ENCODE measurements at places on chromosomes 5 and 9. TPM values are rescaled to one million over a fixed set of nuclear protein-coding genes. Genes with fewer than 3 reads are reported as not detected.

Gene SPINK13
- total RNA-seq, result not detected

- H3K27ac ChIP-seq, result no peak overlapping the region
- no peaks in the 10 kb centered on the region for H3K4me1 ChIP-seq
- no peak for DNase-seq
- H3K4me3 ChIP-seq, result no peak overlapping the region
- peaks cover 35% of the 10 kb centered on the region for H3K27me3 ChIP-seq
Measured at GRCh38 chr5:38562444-38563210, 6.2 kb upstream of the LIFR start.

Gene SLC6A18
- total RNA-seq, result not detected

DNA sequence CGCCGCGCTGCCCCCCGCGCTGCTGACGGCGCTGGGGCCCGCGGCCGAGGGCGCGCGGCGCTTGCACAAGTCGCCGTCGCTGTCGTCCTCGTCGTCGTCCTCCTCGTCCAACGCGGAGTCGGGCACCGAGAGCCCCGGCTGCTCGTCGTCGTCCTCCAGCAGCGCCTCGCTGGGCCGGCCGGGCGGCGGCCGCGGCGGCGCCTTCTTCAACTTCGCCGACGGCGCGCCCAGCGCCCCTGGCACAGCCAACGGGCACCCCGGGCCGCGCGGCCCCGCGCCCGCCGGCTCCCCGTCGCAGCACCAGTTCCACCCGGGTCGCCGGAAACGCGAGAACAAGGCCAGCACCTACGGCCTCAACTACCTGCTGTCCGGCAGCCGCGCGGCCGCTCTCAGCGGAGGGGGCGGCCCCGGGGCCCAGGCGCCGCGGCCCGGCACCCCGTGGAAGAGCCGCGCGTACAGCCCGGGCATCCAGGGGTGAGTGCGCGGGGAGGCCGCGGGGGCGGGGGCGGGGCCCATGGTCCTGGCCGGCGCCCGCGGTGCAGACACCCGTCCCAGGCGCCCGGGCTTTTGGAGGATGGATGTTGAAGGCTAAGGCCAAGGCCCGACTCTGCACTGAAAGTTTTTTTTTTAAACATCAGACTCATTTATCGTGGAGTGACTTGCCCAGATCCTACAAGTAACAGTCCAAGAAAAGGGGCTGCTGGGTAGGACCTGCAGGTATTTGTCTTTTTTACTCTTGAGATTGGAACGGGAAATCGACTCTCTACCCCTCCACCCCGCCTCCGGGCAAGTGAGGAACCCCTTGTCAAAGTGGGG, 1.2 kb downstream of the TENT4A start:
- DNase-seq, result peak; percentile 78
- H3K27me3 ChIP-seq, result no peaks in the 10 kb centered on the region
- H3K27ac ChIP-seq, result peak overlapping the region; percentile 83
- peaks cover 50% of the 10 kb centered on the region for H3K4me1 ChIP-seq

DNA sequence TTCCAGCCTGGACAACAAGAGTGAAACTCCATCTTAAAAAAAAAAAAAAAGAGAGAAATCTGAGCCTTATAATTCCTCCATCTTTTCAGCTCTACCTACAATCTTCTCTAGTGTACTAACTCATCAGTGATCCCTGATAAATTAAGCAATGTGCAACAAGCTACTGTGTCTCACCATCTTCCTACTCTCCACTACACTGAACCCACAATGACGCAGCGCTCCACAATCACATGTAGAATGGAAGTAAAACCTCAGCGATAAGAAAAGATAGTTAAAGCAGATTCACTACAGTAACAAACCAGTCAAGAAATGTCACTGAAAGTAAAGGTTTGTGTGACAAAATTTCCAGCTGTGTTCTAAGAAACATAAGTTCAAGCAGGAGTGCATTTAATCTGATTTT, 13.5 kb downstream of the ABCA1 start:
- peaks cover 15% of the 10 kb centered on the region for H3K27me3 ChIP-seq
- no peaks in the 10 kb centered on the region for H3K36me3 ChIP-seq
- no peaks in the 10 kb centered on the region for H3K4me1 ChIP-seq
- H3K4me3 ChIP-seq, result no peak overlapping the region

DNA sequence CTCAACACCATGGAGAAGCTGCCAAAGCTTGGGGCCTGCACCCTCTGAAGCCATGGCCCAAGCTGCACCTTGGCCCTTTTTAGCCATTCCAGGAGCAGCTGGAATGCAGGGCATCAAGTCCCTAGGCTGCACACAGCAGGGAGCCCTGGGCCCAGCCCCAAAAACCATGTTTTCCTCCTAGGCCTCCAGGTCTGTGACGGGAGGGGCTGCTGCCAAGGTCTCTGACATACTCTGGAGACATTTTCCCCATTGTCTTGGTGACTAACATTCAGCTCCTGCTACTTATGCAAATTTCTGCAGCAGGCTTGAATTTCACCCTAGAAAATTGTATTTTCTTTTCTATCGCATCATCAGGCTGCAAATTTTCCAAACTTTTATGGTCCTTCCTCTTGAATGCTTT, 64.6 kb downstream of the ELOVL7 start:
- H3K27me3 ChIP-seq, result no peaks in the 10 kb centered on the region
- no peaks in the 10 kb centered on the region for H3K36me3 ChIP-seq
- H3K27ac ChIP-seq, result no peak overlapping the region
- H3K4me1 ChIP-seq, result no peaks in the 10 kb centered on the region

DNA sequence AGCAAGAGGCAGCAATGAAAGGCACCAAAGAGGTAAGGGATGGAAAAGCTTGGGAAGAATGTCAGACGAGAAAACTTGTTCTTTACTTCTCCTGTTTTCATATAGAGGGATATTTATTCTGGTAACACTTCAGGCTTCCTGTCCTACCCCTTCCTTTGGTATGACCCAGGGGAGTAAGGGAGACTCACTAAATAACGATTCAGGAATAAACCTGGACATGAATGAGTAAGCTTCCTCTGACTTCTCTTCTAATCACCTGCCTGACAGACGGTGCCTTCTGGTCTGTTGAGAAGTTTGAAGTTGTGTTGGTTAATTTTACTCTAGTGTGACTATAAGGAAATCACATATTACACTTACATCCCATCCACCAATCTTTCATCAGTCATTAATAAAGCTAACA, 461.2 kb downstream of the CDH12 start:
- H3K36me3 ChIP-seq, result no peaks in the 10 kb centered on the region
- no peaks in the 10 kb centered on the region for H3K27me3 ChIP-seq
- H3K4me1 ChIP-seq, result no peaks in the 10 kb centered on the region
- DNase-seq, result no peak

DNA sequence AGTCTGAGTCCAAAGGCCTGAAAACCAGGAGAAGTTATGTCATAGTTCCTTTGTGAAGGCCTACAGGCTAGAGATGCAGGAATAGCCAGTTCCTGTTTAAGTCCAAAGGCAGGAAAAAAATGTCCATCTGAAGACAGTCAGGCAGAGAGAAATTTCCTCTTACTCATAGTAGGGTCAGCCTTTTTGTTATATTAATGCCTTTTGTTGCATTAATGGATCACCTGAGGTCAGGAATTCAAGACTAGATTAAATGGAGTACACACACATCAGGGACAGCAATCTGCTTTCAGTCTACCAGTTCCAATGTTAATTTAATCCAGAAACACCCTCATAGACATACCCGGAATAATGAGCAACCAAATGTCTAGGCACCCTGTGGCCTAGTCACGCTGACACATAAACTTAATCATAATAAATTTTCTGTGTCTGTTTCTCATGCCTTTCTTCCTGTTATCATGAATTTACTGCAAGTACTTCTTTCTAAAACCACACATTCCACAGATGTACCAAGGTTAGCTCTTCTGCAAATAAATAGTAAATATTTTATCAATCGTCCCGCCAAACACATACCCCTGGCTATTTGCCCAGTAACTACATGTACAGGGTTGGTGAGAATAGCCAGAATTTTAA, 703.9 kb downstream of the EFNA5 start:
- no peak overlapping the region for H3K27ac ChIP-seq
- no peaks in the 10 kb centered on the region for H3K4me1 ChIP-seq
- DNase-seq, result no peak

DNA sequence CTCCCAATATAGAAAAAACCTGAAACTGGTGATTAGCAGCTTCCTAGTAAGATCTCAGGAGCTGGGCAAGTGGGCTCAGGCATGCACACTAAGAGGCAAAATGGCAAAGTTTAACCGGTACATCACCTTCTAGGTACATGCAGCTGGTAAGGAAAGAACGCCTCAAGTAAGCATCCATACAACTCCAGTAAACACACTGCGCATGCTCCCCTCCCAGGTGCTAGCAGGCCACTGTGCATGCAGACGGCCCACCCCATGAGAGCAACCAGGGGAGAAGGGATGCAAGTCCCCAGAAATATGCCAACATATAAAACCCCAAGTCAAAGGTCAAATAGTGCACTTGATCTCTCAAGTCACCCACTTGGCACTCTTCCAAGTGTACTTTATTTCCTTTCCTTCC, 228.6 kb upstream of the KIF2A start:
- no peaks in the 10 kb centered on the region for H3K27me3 ChIP-seq
- no peak overlapping the region for H3K4me3 ChIP-seq
- H3K36me3 ChIP-seq, result no peaks in the 10 kb centered on the region
- no peak overlapping the region for H3K27ac ChIP-seq
- no peaks in the 10 kb centered on the region for H3K4me1 ChIP-seq

Gene ABCA1
- total RNA-seq, result 0.56 TPM

- no peaks in the 10 kb centered on the region for H3K36me3 ChIP-seq
- H3K4me3 ChIP-seq, result no peak overlapping the region
- H3K27ac ChIP-seq, result no peak overlapping the region
- H3K4me1 ChIP-seq, result no peaks in the 10 kb centered on the region
- DNase-seq, result no peak
Measured at GRCh38 chr5:128493657-128494329, 44.3 kb downstream of the FBN2 start.

DNA sequence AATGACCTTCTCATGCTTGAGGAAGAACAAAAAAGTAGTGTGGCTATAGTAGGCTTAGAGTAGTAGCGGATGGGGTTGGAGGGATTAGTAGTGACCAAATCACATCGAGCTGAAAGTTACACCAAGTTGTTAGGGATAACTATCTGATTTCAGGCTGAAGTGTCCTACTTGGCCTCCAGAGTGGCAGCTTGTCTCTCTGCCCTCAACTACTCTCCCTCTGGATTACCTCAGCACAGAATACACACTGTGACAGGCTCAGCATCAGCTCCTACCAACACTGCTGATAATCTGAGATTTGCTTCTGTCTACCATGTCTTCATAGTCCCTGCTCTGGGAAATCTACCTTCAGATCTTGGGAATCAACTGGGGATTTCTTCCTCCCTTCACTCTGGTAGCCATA, 714.6 kb upstream of the GRAMD2B start:
- H3K27ac ChIP-seq, result no peak overlapping the region
- no peaks in the 10 kb centered on the region for H3K4me1 ChIP-seq
- no peaks in the 10 kb centered on the region for H3K27me3 ChIP-seq
- H3K4me3 ChIP-seq, result no peak overlapping the region
- no peaks in the 10 kb centered on the region for H3K36me3 ChIP-seq
- no peak for DNase-seq

DNA sequence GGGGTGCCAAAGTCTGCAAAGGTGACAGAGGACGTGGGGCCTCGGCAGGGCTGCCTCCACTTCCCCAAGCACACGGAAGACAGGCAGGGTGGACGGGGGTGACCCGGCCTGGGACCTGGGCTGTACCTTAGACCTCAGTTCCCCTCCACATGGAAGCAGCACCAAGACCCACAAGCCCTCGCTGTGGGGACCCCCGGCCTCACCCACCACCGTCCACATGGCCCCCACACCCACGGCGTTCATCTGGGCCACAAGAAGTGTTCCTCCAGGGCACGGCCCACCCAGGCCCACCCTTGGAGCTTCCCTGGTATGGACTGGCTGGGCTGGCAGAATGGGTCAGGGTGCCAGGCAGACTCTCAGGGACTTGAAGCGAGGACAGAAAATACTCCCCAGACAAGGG, 45.8 kb upstream of the NKD2 start:
- peaks cover 12% of the 10 kb centered on the region for H3K27me3 ChIP-seq
- H3K4me3 ChIP-seq, result no peak overlapping the region
- no peaks in the 10 kb centered on the region for H3K36me3 ChIP-seq
- H3K27ac ChIP-seq, result no peak overlapping the region

- no peaks in the 10 kb centered on the region for H3K27me3 ChIP-seq
- no peak for DNase-seq
- H3K27ac ChIP-seq, result no peak overlapping the region
- no peak overlapping the region for H3K4me3 ChIP-seq
- no peaks in the 10 kb centered on the region for H3K4me1 ChIP-seq
Measured at GRCh38 chr9:119216651-119217331, 152.4 kb downstream of the BRINP1 start.

GRCh38 chr5:141437221-141437620, 6.9 kb downstream of the PCDHGA12 start:
- peaks cover 9% of the 10 kb centered on the region for H3K27me3 ChIP-seq
- no peaks in the 10 kb centered on the region for H3K4me1 ChIP-seq
- H3K36me3 ChIP-seq, result no peaks in the 10 kb centered on the region
- H3K4me3 ChIP-seq, result no peak overlapping the region
- DNase-seq, result no peak

DNA sequence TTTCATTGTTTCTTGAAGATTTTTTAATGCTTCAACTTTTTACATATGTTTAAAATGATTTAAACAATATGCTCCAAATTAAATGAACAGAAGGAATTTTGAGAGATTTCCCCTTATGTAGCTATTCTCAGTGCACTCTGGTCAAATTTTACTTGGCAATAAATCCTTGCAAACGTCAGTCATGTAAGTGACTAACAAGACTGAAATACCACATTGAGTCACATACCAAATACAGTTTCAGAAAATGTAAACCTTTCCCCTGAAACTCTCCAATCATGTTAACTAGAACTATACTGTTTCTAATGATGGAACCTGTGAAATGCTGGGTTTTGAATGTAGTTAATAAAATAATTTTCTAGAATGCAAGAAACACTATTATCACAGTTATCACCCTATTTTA, 29.6 kb downstream of the SAR1B start:
- H3K27ac ChIP-seq, result peak overlapping the region; percentile 39
- H3K4me1 ChIP-seq, result peaks cover 38% of the 10 kb centered on the region
- peaks cover 42% of the 10 kb centered on the region for H3K36me3 ChIP-seq
- peak overlapping the region; percentile 19 for H3K4me3 ChIP-seq
- no peaks in the 10 kb centered on the region for H3K27me3 ChIP-seq
- no peak for DNase-seq

DNA sequence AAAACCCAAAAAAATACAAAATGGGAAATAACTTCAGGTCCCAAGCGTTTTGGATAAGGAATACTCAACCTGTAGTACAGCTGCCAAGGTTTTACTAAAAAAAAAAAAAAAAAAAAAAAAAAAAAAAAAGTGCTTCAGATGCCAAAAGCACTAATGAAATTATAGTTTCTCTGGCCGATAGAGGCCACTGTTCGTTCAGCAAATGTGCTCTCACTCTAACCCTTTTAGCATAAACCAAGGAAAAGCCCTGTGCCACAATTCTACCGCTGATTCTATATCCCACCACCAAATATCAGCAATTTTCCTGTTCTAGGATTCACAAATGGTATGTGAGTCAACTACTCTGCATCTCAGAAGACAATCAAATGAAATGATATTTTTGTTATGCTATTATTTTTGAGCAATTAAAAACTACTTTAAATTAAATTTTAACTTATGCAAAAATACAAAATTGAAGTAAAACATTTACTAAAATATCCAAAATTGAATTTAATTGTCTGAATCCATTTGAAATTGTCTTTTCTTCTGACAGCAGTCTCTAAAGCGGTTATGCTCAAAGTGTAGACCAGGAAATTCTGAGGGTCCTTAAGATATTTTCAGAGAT, 79.8 kb downstream of the RICTOR start:
- H3K4me3 ChIP-seq, result no peak overlapping the region
- H3K27me3 ChIP-seq, result no peaks in the 10 kb centered on the region
- peaks cover 9% of the 10 kb centered on the region for H3K4me1 ChIP-seq
- H3K27ac ChIP-seq, result no peak overlapping the region
